ENCODE measurements at places on chromosomes 1 and 21.

DNA sequence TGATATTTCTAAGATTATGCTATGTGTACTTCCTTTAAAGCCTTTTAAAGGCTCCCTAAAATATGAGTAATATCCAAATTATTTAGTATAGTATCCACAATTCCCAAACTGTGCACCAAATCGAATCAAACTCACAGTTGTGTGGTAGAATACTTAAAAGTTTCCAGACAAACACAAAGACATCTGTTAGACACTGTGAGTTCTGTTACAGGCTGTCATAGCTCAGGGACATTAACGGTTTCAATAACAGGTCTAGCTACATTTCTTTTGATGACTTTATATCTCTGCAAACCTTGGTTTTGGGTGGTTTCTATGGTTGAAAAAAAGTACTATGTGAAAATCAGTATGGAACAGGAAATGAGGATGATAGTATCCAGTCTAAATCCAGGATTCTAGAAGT, 36.9 kb upstream of the NEK7 start:
- no peak for DNase-seq

GRCh38 chr1:78093560-78093959, 47.8 kb downstream of the GIPC2 start:
- no peak for DNase-seq

DNA sequence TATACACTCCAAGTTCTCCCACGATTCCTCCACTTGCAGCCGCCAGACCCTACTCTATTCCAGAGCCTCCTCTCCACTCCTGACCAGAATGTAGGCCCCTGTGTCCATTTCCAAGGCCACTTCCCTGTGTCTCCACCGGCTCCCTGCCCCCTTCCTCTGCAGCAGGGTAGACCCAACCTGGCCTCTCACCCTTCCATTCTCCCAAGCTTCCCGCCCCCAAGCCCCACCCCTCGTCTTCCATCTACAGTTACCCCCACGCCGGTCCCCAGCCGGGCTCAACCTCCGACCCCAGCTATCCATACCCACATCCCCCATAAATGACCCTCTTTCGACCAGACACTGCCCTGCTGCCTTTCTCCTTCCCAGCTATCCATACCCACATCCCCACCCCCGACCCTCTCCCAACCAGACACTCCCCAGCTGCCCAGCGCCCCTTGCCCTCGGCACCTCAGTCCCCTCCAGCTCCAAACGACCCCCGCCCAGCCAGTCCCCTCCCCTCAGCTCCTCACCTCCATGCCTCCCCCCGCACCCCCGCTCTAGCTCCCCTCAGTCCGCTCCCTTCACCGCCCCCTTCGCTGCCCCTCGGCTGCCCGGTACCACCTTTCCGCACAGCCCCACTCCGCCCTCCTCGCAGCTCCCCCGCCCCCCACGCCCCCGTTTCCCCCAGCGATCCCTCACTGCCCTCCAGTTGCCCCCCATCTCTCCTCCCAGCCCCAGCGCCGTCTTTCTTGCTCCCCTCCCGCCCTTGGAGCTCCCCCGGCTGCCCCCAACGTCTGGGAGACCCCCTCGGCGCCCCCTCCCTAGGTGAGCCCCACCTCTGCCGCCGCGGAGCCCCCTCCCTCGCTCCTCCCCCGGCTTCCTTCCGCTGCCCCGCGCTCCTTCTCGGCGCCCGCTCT, 670 bp downstream of the RAB3B start:
- DNase-seq = no peak

- no peak for DNase-seq
Observed at GRCh38 chr1:221246628-221247415, 367.6 kb downstream of the HLX start.

- no peak for DNase-seq
Observed at GRCh38 chr1:8878448-8878697, at the start of gene ENO1. TSS of gene ENO1 (minus strand) at chr1:8878686. CDS start at chr1:8874908, 3,778 bp downstream.

DNA sequence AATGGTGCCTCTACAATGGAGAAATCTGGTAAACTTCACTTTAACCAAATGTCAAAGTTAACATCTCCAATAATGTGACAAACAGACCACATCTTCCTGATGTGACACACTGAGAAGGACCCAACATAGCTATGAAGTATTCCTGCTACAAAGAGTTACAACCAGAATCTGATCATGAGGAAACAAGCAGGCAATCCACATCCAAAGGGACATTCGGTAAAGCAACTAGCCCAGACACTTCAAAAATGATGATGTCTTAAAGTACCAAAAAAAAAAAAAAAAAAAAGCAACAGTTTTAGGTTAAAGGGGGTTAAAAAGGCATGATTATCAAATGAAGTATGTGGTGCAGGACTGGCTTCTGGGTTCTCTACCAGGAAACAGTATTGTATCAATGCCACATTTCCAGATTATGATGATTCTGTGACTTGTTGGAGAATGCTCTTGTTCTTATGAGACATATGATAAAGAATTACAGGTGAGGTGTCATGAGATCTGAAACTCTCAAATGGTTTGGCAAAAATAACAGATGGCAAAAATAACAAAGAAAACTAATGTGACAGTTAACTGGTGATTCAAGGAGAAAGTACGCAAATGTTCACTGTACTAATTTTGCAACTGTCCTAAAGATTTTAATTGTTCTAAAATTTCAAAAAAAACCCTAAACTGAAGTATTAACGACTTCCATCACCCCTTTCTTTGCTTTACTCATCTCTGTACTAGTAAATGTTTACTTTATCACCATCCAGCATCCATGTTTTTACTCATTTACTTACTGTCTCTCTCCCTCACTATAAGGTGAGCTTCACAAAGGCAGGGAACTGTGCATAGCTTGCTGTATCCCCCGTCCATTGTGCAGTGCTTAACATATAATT, 2.8 kb downstream of the CD58 start:
- no peak for DNase-seq

DNA sequence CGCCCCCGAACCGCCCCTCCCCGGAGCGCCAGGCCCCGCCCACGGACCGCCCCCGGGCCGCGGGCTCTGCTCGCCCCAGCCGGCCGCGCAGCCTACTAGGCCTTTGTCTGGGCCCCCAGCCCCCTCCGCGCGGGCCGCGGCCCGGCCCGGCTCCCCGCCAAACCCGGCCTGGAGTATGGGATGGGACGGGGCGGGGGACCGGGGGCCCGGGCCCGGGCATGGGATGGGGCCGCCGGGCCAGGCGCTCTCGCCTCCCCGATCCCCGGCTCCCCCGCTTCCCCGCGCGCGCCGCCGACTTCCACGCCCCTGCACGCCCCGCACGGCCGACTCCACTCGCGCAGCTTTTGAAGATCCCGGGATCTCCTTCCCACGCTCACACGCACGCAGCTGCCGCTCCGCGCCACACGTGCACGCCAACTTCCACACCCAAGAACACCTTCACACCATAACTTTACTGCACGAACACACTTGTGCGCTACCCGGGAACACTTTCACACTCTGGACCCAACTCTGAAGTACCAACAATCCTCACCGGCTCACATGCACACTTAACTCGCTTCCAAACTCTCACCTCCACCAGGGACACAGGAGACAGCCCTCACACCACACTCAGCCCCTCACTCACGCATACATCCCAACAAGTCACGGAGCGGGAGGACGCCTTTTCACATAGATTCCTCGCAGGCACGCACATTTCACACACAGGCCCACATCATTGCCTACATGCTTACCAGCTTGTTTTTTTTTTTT, 437 bp upstream of the HSPG2 start:
- DNase-seq = peak; percentile 45

- DNase-seq = no peak
Observed at GRCh38 chr1:160625725-160626498, 20.9 kb downstream of the SLAMF1 start.

GRCh38 chr1:2204415-2205190, 10.0 kb upstream of the FAAP20 start:
- no peak for DNase-seq

- DNase-seq = peak; percentile 28
Observed at GRCh38 chr1:20212685-20213331, 26.5 kb upstream of the PLA2G2C start.

- peak; percentile 49 for DNase-seq
Observed at GRCh38 chr1:175338387-175339135, 146.0 kb upstream of the KIAA0040 start.

- DNase-seq = no peak
Observed at GRCh38 chr1:185969524-185969991, 235.4 kb downstream of the HMCN1 start.

- peak; percentile 22 for DNase-seq
Observed at GRCh38 chr1:181324797-181325616, 158.3 kb upstream of the CACNA1E start.

- peak; percentile 60 for DNase-seq
Observed at GRCh38 chr1:30782361-30783255, 25.0 kb upstream of the LAPTM5 start.

DNA sequence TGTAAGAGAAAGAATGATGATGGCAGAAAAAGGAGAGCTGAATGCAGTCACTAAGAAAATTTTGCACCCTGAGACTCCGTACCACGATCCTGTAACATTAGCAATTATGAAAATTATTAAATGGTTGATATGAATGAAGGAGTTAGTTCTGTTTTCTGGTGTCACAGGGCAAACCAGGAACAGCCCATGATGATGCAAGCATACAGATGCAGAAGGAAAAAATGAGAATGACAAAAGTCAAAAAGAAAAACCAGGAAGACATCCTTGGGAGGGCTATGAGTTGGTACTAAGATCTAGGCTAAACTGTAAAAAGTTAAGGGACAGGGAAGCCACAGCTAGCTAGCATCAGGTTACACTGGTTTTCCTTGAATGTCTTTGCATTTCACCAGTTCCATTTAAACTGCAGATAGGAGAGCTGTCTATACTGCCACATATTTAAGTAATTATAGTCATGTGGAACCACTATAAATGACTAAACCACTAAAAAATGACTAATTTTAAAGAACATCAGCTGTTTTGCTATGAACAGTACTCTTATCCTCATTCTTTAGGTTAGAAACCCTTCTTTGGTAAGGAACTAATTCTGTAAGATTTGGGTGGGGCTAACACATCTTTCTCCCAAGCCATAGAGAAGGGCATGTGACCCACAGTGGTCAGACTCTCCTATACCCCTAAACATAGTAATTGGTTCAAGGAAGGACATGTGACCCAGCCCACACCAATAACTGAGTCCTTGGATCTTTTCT, 11.4 kb downstream of the DOCK7 start:
- DNase-seq = no peak

DNA sequence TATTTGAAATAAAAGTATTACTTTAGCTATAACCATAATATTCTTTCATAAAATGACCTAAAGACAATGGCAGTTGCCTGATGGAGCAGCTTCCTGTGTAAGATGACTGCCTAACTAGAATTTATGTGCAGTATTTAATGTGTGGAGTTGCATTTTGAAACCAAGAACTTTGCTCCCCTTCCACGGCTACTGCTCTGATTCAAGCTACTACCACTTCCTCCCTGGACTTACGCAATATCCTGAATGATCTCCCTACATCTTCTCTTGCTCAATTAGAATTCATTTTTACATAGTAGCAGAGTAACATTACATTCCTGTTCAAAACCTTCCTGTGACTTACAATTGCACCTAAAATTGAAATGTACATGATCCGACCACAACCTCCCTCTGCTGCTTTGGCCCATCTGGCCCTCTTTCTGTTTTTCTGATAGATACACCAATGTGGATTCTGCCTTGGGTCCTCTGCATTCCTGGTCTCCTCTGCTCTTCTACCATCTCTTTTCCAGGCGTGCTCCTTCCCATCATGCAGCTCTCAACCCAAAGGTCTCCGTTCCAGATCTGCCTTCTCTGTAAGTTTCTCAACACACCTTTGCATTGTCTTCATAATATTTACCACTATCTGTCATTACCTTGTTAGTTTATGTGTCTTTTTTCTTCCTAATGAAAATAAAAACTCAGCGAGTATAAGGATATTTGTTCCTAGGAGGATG, 47.4 kb upstream of the USP25 start:
- no peak for DNase-seq

DNA sequence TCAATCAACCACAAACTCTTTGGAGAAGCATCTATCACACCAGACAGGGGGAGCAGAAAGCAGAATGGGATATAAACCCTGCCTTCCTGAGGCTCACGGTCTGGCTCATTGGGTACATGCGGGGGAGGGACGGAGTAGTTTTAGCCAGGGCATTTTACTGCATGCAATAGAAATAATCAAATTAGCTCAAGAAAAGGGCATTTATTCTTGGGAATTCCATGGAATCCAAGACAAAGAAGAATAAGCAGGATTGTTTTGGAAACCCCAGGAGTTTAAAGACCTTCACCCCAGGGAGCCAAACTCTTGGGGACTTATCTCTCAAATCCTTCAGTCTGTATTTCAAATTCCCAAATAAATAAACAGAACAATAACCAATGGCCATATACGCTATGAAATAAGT, 5.2 kb upstream of the KAZN start:
- DNase-seq = no peak

DNA sequence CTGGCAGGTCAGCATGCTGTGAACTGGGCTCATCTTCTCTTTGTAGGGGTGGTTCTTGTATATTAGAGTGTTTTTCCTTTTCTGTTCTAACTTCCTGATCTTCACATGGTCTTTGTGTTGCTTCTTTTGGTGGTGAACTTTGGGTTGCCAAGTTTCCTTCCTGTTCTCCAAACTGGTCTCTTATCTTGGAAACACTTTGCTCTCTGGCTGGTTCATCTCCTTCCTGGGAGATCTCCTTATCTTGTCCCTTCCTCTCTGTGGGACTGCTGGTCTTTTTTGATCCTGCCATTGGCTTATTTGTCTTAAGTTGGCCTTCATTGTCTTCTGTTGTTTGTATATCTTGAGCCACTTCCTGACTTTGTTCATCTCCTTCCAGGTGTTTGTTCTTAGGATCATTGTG, 2.1 kb downstream of the TCHHL1 start:
- no peak for DNase-seq

GRCh38 chr21:18960306-18960705, 556.7 kb upstream of the TMPRSS15 start:
- DNase-seq = no peak

DNA sequence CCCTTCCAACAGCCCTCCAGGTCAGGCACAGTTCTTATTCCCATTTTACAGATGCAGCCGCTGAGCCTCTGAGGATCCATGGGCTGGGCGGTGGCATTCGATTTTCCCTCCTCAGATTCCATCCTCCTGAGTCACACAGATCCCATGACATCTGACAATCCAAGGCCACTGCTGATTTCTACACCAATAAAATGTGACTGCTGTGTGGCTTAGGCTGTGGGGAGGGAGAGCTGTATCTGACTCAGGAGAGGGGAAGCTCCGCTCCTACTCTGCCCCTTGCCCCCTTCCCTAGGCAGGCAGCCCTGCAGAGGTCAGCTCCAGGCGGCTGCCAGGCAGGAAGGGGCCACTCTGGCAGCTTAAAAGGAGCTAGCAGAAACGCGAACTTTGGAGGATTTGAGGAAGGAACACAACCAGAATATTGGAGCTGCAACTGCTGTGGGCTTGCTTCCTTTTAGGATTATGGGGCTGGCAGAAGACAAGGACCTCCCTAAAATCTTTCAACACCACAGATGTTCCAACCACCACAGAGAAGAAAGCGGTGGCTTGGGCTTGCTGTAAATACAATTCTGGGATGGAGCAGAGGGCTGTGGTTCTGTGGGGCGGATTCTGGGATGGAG, 50.0 kb downstream of the MRPL37 start:
- DNase-seq = no peak

GRCh38 chr1:211736351-211736915, 61.0 kb upstream of the NEK2 start:
- no peak for DNase-seq

Measured in stimulated activated CD4-positive, alpha-beta T cell treated with anti-CD3 and anti-CD28 coated beads, TNF-alpha, amount 100 ng/mL, for 1 hour (primary cell).